ENCODE measurements at places on chromosomes 3 and 15.

- DNase-seq = no peak
These were observed 15.3 kb upstream of the RTP4 start for GRCh38 chr3:187352581-187353575.

DNA sequence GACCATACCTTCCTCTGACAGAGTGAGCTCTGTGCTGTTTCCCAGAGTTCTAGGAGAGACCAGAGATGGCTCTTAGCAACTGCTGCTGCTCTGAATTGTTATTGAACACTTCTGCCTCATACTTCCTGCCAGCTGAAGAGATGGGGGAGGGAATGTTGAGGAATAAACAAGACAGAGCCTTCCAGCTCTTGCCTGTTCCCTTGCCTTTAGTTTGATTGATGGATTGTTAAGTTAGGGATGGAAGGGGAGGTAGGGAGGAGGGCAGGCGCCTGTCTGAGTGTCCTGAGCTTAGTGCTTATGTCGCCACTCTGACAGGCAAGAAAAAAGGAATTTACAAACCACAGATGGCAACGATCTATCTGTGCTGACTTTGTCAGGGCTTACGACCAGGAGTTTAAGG lies 42.8 kb downstream of the ZNF609 start:
- no peak for DNase-seq

DNA sequence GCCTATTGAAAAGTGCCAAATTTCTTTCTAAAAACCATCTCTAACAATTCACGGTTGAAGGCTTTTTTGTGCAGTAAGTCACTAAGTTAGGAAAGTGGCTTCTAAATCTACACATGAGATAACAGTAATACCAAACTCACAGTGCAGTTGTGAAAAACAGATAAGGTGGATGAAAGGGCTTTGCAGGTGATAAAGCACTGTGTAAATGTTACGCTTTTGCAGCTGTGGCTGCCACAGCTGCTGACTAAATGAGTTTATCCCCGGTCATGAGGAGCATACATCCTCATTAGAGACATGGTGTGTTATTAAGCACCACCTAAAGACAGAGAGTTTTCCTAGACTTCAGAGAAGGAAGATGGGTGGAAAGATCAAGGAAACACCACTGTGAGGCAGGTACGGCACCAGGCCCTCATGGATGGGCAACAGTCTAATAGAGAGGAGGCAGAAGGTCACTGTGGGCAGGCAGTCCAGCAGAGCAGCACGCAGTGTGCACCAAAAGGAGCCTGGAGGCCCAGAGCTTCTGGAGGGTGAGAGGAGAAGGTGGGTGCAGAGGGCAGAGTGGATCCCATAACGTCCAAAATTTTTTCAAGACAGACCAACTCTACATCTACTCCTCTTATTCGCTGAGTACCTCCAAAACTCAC lies 68.5 kb downstream of the FMN1 start:
- DNase-seq = peak; percentile 21

DNA sequence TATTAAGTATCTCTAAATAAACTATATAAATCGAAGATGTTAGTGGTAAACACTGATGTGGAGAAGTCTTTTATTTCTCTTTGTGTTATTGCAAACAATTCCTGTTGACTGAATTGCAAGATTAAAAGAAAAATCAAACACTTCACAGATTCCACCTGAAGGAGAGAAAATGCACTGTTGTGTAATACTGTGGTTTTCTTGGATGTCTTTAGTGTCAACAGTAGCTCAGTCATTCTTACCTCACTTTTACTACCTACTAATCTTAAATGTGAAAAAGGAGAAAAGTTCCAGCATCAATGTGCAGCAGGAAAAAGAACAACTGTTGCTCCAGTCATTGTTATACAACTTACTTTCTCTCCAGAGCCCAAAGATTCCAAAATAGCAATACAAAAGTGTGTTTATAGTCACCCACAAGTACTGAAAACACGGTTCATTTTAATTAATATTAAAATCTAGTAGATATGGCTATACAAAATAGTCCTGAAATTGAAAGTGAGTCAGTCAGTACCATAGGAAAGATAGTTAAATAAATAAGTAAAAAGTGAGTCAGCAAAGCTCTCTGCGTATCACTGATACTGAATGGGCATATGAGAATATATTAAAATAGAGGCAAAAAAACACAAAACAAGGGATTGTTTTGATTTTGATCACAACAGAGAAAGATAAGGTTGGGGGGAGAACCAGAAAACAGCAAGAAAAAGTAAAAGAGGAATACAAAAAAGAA lies 90.5 kb upstream of the CSPG5 start:
- DNase-seq = no peak

- DNase-seq = no peak
These were observed 147.0 kb upstream of the EOMES start for GRCh38 chr3:27869152-27869551.

GRCh38 chr3:101867511-101867910 lies 18.2 kb downstream of the NFKBIZ start:
- DNase-seq = no peak
